ENCODE measurements at places on chromosomes 3 and 15.

DNA sequence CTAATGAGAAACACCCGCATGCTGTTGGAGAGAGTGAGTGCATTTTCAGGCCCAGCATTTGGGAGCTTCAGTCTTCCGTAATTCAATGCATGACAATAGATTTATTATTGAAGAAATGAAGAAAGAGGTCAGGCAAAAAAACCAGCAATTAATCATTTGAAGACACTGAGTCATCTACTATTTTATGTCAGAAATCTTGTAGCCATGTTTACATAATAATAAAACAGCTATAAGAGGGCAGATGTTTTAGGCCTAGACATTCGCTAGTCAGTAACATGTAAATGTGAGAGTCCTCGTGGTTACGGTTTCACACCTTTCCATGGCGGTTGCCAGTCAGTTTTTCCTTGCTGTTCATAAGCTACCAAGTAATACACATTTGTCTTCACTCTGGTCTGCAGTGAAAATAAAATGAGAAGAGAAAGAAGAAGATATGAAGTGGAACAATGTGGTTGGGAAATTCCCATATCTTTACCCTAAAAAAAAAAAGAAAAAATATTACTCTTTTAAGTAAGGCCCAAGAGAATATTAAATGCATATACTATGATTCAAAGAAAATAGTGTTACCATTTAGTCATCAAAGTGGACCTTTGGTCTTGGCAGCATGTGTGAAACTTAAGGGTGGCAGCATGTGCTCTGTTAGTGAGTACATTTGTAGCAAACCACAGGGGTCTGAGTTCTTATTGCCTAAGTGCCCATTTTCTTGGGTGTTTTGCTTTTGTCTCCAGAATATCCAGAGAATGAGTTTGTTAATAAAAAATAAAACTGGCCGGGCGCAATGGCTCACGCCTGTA lies 140.5 kb upstream of the TBL1XR1 start:
- peak; percentile 83 for DNase-seq

GRCh38 chr15:65949011-65949410 lies 79.7 kb downstream of the RAB11A start:
- no peak for DNase-seq

- no peak for DNase-seq
Measured at GRCh38 chr3:169453256-169454059, 210.1 kb downstream of the MECOM start.

DNA sequence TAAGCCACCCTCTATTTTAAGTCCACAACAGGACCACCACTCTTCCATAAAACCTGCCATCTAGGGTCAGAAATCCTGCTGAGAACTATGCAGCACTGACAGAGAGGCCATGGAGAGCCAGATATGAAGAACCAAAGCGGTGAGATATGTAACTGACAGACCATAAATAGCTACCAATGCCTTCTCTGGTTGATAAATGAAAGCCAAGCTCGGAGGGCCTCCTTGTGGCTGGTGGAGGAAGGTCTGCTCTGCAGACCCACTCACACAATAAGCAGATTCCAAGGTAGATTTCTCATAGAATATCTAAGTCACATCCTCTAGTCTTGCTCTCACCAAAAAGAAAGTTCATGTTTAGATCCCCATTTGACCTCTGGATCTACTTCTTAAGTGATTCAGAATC lies 38.9 kb downstream of the RYK start:
- no peak for DNase-seq

GRCh38 chr3:197782230-197782629 lies 8.8 kb upstream of the LRCH3 start:
- no peak for DNase-seq

DNA sequence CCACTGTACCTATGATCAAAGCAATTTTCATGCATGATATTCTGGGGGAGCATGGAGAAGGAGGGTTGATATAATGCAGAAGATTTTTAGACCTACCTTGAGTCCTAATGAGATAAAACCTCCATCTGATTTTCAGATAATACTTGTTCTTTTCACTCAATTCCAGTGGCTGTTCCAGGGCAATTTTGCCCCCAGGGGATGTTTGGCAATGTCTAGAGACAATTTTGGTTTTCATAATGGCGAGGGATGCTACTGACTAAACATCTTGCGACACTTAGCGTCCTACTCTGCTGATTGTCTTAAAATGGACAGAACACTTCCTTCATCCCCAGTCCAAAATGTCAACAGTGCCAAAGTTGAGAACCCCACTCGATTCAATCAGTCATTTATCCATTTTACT lies 26.6 kb downstream of the AGBL1 start:
- no peak for DNase-seq

DNA sequence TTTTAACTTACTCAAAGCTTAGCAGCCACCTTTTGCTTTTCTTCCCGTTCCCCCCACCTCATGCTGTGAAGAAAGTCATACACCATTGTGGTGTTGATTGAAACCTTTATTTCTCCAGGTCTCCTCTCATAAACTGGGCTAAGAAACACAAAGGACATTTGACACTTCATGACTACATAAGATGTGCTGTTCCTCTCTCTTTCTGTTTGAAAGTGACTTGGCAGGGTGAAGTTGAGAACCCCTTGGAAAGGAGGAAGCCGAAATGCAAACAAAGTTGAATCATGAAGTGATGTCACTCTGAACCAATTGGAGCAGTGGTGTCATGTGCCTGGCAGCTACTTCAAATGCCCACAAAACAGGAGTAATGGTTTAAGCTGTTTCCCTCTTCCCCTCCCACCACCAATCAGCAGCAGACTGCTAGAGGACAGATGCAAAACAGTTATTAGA lies 174.7 kb downstream of the IGF1R start:
- no peak for DNase-seq

- no peak for DNase-seq
Measured at GRCh38 chr3:197139586-197139985, 110.0 kb upstream of the MELTF start.

DNA sequence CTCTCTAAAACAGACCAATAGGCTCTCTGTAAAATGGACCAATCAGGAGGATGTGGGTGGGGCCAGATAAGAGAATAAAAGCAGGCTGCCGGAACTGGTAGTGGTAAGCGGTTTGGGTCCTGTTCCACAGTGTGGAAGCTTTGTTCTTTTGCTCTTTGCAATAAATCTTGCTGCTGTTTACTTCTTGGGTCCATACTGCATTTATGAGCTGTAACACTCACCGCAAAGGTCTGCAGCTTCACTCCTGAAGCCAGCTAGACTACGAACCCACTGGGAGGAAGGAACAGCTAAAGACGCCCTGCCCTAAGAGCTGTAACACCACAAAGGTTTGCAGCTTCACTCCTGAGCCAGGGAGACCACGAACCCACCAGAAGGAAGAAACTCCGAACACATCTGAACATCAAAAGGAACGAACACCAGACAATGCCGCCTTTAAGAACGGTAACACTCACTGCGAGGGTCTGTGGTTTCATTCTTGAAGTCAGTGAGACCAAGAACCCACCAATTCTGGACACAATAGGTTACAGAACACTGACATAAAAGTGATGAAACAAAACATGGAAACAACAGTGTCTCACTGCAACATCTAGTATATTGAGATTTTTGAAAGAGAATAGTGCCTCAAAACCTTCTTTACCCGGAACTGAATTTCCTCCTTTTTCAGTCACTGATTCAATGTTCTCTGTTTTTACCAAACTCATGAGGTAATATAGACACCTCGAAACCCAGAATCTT lies 28.8 kb upstream of the PLSCR2 start:
- DNase-seq: peak; percentile 59

DNA sequence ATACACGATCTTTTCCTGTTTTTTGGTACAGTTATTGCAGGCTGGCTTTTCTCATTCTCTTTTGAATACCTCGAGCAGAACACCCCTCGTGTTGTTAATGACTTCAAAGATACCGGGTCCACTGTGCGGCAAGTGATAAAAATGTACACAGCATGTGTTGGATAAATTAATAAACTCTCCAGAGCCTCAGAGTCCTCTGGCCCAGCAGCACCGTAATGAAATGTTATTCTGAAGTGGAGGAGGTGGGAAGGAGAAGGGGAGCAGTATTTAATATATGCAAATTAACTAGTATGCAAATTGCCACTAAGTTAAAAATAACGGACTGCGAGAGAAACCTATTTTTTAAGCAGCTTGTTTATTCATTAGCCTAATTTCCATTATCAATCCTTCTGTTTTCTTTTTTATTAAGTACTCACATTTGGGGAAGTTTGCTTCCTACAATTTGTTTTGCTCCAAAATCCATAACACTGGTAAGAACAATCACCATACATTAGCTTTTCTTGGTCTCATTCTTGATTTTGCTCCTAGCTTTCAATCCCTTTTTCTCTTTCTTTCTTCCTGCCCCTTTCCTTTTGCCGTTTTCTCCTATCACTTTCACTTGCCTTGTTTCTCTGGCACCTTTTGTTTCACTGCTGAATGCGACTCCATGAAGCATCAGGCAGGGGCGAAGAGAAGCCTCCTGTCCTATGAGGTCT lies 462.3 kb upstream of the PPP2R3A start:
- DNase-seq: no peak

DNA sequence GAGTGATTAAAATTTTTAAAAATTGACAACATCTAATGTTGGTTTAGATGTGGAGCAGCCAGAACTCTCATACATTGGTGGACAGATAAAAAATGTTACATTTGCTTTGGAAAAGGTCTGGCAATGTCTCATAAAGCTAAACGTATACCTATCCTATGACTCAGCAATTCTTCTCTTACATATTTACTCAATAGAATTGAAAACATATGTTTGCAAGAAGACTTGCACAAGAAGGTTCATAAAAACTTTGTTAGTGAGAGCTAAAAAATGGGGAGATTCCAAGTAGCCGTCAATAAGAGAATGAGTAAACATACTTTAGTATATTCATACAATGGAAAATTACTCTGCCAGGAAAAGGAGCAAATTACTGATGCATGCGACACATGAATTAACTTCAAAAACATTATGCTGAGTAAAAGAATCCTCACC lies 30.0 kb downstream of the MASP1 start:
- DNase-seq: no peak

DNA sequence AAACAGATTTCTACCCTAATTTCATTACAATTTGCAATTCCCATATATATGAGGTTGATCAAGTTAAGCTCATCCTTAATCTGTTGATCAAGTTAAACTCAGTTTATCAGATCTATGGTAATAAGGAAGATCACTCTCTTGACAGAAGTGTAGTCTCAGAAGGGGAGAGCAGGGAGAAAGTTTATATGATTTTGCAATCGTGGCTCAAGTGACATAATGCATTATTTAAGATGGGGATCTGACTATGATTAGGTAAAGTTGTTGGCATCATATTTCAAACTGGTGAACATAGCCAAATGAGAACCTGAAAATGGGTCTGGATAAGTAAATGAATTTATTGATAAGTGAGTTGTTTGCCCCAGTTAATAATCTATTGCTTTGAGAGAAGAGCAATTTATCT lies 995.3 kb downstream of the OTOL1 start:
- no peak for DNase-seq

- DNase-seq: no peak
Measured at GRCh38 chr15:44836094-44836493, 99.8 kb downstream of the TRIM69 start.

- DNase-seq: no peak
Measured at GRCh38 chr15:72560458-72560857, 86.3 kb downstream of the ARIH1 start.

- no peak for DNase-seq
Measured at GRCh38 chr3:82044930-82045705, 283.7 kb upstream of the GBE1 start.

DNA sequence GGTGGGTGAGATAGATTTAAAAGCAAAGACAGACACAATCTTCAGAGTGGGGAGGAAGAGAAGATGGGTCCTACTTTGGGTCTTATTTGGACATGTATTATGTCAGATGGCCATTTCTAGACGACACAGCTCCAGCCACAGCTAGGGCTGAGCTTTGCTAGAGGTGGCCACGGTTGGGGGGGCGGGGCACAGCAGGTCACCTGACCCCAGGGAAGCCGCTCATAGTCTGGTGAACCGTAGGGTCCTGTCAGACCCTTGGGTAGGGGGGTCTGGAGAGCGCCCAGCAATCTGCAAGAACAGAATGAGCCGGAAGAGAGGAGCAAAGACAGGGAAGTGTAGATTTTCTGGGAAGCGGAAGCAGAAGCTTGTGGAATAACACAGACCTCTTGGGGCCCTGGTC lies 6.6 kb downstream of the EPB42 start:
- no peak for DNase-seq

DNA sequence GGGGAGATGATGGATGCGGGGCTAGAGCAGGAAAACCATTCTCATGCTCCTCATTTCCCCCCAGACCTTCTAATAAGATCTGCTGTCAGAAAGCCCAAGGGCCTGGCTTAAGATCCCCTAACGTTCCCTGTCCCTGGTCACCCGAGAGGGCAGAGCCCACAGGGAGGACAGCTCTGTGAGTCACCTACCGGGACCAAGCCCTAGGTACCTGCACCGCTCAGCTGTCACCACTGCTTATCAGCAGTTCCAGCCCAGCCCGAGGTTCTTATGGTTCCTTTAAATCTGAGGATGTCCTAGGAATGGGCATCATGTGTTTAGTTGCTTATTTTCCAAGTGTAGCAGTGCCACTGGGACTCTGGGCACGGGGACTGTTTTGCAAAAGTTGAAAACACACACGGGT lies 53.0 kb downstream of the ATP10A start:
- DNase-seq: no peak

DNA sequence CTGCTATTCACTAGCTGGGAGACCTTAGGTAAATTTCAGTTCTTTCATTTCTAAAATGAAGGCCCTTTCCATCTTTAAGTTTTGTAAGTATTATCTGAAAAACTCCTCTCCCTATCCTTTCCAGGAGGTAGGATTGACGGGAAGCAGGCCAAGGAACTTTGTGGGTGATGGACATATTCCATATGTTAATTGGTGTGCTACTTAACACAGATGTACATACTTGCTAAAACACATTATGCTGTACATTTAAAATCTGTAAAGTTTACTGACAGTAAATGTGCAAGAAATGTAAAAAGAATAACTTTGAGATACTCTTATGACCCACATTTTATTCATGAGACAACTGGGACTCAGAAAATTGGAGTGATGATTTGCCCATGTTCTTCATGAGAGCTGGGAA lies 329.8 kb upstream of the LRRC3B start:
- DNase-seq: no peak

DNA sequence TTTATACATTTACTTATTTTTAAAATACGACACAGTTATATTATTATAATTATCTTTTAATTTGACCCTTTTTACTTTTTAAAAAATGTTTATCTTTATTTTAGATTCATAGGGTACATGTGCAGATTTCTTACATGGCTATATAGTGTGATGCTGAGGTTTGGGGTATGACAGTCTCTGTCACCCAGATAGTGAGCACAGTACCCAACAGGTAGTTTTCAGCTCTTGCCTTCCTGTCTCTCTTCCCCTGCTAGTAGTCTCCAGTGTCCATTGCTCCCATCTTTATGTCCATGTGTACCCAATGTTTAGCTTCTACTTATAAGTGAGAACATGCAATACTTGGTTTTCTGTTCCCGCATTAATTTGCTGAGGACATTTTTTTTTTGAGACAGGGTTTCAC lies 21.8 kb upstream of the KCNMB2 start:
- no peak for DNase-seq

GRCh38 chr3:98994128-98994762 lies 92.8 kb upstream of the DCBLD2 start:
- no peak for DNase-seq

DNA sequence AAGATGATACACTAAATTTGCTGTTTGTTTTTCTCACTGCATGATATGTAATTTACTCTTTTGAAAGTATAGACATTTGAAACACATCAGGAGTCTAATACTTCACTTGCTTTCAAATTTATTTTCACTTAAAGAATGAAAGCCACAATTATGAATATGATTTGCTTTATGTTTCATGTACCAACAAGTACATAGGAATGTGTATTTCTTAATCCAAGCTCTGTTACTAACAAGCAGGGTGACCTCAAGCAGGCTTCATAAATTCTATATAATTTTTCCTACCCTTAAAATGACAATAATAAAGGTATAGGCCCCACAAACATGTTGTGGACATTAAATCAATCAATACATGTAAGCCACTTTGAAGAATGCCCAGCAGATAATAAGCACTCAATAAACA lies 170.2 kb upstream of the P2RY1 start:
- no peak for DNase-seq
